ENCODE measurements at places on chromosomes 16 and 17. TPM values are rescaled to one million over a fixed set of nuclear protein-coding genes. Genes with fewer than 3 reads are reported as not detected.

- peak; percentile 63 for DNase-seq
- H3K4me1 ChIP-seq, result peaks cover 33% of the 10 kb centered on the region
- peaks cover 5% of the 10 kb centered on the region for H3K27me3 ChIP-seq
- H3K4me3 ChIP-seq, result peak overlapping the region; percentile 83
These were observed 994 bp downstream of the PITPNA start for GRCh38 chr17:1561420-1562175.

DNA sequence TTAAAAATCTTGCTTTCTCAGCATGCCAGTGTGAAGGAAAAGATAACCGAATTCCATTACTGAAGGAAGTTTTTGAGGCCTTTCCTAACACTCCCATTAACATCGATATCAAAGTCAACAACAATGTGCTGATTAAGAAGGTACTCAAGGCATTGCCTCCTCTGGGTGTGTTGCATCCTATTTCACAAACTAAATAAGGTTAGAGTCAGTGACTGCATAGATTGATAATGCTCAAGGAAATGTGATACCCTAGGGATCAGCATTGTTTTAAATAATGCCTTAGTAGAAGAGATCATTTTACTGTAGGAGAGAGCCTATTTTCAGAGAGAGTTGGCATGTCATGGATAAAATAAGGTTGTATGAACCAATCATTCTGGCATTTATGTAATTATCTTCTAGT, 36.8 kb downstream of the GDPD1 start:
- DNase-seq, result no peak
- H3K27me3 ChIP-seq, result no peaks in the 10 kb centered on the region
- no peak overlapping the region for H3K27ac ChIP-seq
- no peak overlapping the region for H3K4me3 ChIP-seq
- no peaks in the 10 kb centered on the region for H3K36me3 ChIP-seq

- no peak overlapping the region for H3K27ac ChIP-seq
- DNase-seq, result no peak
- no peaks in the 10 kb centered on the region for H3K36me3 ChIP-seq
- no peaks in the 10 kb centered on the region for H3K27me3 ChIP-seq
- no peak overlapping the region for H3K4me3 ChIP-seq
These were observed 600.5 kb upstream of the RBFOX1 start for GRCh38 chr16:6732166-6732565.

DNA sequence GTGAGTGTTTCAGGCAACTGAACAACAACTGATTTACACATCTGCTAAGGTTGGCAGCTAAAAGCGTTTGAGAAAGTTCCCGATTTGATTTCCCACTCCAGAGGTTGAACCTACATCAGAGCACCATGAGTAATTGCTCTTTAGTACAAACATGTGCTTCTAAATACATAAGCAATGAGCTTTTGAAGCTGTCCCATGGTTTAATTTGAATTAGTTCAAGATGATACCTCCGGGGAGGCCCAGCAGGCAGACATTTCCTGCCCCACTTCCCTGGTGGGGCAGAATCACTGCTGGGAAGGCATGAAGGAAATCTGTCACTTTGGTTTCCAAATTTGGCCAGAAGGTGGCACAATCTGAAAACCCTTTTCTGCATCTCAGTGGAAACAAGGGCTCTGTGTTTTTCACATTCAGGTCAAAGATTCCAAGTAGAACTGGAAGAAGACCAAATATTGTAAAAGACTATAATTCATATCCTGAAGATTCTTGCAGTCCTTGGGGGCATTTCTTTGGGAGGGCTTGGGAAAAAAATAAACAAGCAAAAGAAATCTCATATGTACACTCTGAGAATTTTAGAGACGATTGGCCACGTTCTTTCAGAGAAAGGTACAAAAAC, 176.2 kb upstream of the FAM20A start:
- peaks cover 7% of the 10 kb centered on the region for H3K27me3 ChIP-seq
- H3K4me1 ChIP-seq, result peaks cover 6% of the 10 kb centered on the region
- no peaks in the 10 kb centered on the region for H3K36me3 ChIP-seq
- no peak overlapping the region for H3K27ac ChIP-seq
- peak; percentile 15 for DNase-seq

DNA sequence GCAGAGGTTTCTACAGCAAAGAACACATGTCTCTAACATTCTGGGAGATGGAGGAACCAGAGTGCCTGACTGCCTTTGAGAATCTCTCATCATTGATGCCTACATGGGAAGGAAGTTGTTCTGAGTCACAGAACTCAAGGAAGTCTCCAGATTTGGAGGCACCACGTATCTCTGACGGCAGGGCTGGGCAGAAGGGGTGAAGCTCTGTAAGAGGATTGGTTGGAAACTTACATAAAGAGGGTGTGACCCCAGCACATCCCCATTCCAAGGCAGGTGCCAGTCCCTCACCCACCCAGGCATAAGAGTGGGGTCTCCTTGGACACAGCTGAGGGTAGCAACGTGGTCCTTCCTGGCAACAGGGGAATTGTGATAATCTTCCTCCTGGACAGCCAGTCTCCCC, 17.4 kb downstream of the TNFRSF13B start:
- no peak for DNase-seq
- H3K27ac ChIP-seq, result no peak overlapping the region
- no peaks in the 10 kb centered on the region for H3K4me1 ChIP-seq

DNA sequence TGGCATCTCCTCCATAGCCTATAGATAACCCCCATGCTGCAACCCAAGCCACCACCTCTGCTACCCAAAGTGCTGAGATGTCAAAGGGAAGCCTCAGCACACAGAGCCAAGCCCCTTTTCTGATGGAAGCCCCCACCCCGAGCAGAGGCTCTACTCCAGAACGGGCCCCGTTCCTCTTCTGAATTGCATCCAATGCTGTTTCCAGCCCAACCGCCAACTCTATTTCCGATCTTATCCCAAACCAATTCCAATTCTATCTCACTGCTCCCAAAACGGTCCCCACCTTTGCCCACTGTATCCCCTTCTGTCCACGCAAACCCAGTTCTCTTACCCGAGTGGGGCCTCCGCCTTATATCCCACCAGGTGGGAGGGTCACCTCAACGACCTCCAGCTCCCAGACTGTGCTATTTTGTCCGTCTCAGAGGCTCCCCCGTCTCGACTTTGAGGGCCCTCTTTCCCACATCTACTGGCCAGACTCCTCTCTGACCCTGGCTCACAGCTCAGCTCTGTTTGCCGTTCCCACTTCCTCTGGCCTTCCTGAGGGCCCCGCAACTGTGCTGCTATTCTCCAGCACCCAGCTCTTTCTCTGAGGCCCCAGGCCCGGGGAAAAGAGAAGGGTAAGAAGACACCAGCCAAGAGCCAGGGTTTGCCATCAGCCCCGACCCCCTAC, 487 bp downstream of the SRL start:
- peaks cover 5% of the 10 kb centered on the region for H3K4me1 ChIP-seq
- no peak for DNase-seq
- peaks cover 10% of the 10 kb centered on the region for H3K27me3 ChIP-seq
- no peak overlapping the region for H3K4me3 ChIP-seq
- no peak overlapping the region for H3K27ac ChIP-seq
- no peaks in the 10 kb centered on the region for H3K36me3 ChIP-seq

GRCh38 chr17:55327225-55328088, 62.7 kb downstream of the HLF start:
- H3K4me3 ChIP-seq, result no peak overlapping the region
- peaks cover 30% of the 10 kb centered on the region for H3K27me3 ChIP-seq
- H3K4me1 ChIP-seq, result peaks cover 4% of the 10 kb centered on the region
- no peak overlapping the region for H3K27ac ChIP-seq
- H3K36me3 ChIP-seq, result peaks cover 5% of the 10 kb centered on the region

DNA sequence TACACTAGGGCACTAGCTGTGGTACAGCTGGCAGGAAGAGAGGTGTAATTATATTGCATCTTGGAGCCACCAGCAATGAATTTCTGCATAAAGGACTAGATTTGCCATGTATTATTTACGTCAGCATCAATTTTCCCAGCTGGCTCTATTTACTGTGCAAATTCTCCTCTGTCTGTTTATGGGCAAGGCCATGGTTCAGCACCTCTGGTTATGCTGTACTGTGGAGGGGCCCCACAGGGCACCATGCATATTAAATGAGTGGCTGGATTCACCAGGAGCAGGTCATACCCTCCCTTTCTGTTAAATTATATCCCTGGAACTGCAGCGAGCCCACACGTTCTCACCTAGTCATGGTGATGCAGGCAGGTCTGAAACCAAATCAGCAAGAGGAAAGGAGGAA, 19.8 kb downstream of the RAD51D start:
- H3K4me1 ChIP-seq, result peaks cover 3% of the 10 kb centered on the region
- no peak overlapping the region for H3K4me3 ChIP-seq
- no peak overlapping the region for H3K27ac ChIP-seq
- DNase-seq, result no peak
- H3K36me3 ChIP-seq, result peaks cover 4% of the 10 kb centered on the region

- H3K36me3 ChIP-seq, result peaks cover 10% of the 10 kb centered on the region
- H3K27me3 ChIP-seq, result no peaks in the 10 kb centered on the region
These were observed 49.9 kb upstream of the CDR2 start for GRCh38 chr16:22424161-22424937.

DNA sequence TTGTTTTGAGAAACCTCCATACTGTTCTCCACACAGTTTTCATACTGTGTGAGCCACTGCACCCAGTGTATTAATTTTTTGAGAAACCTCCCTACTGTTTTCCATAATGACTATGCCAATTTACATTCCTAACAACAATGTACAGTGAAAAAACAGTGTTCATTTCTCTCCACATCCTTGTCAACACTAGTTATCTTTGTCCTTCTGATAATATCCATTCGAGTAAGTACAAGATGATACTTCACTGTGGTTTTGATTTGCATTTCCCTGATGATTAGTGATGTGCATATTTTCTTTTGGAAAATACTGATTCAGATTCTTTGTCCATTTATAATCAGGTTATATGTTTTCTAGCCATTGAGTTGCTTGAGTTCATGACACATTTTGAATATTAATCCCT, 462.0 kb downstream of the CDH11 start:
- no peak overlapping the region for H3K4me3 ChIP-seq
- no peak overlapping the region for H3K27ac ChIP-seq
- H3K4me1 ChIP-seq, result no peaks in the 10 kb centered on the region
- H3K36me3 ChIP-seq, result no peaks in the 10 kb centered on the region
- H3K27me3 ChIP-seq, result no peaks in the 10 kb centered on the region

GRCh38 chr17:549177-550040, 165.2 kb downstream of the VPS53 start:
- H3K4me3 ChIP-seq, result no peak overlapping the region
- DNase-seq, result no peak
- H3K4me1 ChIP-seq, result peaks cover 20% of the 10 kb centered on the region
- no peak overlapping the region for H3K27ac ChIP-seq

DNA sequence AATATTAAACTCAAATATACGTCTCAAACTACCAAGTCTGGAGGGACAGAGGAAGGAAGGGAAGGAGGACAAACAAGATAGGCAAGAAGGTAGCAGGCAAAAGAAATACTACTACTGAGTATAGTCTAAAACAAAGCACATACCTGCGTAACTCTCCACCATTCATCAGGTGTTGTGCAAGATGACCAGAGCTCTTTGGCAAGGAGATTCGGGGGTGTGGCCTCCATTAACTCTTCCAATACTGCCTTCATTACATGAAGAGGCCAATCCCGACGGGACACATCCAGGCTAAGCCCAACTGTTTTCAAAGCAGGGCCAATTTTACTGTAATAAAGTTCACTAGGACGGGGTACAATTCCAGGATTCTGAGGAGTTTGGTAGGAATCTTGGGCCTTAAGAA, 38.2 kb upstream of the ARL6IP1 start:
- H3K27ac ChIP-seq, result no peak overlapping the region
- peaks cover 21% of the 10 kb centered on the region for H3K4me1 ChIP-seq
- no peak overlapping the region for H3K4me3 ChIP-seq
- no peak for DNase-seq

- no peaks in the 10 kb centered on the region for H3K36me3 ChIP-seq
- no peak overlapping the region for H3K27ac ChIP-seq
- peaks cover 11% of the 10 kb centered on the region for H3K27me3 ChIP-seq
- DNase-seq, result no peak
- no peak overlapping the region for H3K4me3 ChIP-seq
These were observed 26.7 kb downstream of the SMIM36 start for GRCh38 chr17:55484575-55484974.

- peak overlapping the region; percentile 1 for H3K27ac ChIP-seq
- H3K4me3 ChIP-seq, result no peak overlapping the region
- peaks cover 51% of the 10 kb centered on the region for H3K36me3 ChIP-seq
- DNase-seq, result no peak
- peaks cover 69% of the 10 kb centered on the region for H3K4me1 ChIP-seq
- H3K27me3 ChIP-seq, result no peaks in the 10 kb centered on the region
These were observed 21.5 kb downstream of the PHF12 start for GRCh38 chr17:28929787-28930186.

GRCh38 chr16:66509576-66509975, 40.3 kb downstream of the TK2 start:
- H3K4me3 ChIP-seq, result no peak overlapping the region
- no peak overlapping the region for H3K27ac ChIP-seq
- no peak for DNase-seq
- H3K4me1 ChIP-seq, result peaks cover 4% of the 10 kb centered on the region
- no peaks in the 10 kb centered on the region for H3K27me3 ChIP-seq

- H3K4me3 ChIP-seq, result no peak overlapping the region
- H3K27ac ChIP-seq, result no peak overlapping the region
- no peaks in the 10 kb centered on the region for H3K36me3 ChIP-seq
- DNase-seq, result no peak
- H3K4me1 ChIP-seq, result no peaks in the 10 kb centered on the region
These were observed 18.0 kb upstream of the NDRG4 start for GRCh38 chr16:58481931-58482330.

DNA sequence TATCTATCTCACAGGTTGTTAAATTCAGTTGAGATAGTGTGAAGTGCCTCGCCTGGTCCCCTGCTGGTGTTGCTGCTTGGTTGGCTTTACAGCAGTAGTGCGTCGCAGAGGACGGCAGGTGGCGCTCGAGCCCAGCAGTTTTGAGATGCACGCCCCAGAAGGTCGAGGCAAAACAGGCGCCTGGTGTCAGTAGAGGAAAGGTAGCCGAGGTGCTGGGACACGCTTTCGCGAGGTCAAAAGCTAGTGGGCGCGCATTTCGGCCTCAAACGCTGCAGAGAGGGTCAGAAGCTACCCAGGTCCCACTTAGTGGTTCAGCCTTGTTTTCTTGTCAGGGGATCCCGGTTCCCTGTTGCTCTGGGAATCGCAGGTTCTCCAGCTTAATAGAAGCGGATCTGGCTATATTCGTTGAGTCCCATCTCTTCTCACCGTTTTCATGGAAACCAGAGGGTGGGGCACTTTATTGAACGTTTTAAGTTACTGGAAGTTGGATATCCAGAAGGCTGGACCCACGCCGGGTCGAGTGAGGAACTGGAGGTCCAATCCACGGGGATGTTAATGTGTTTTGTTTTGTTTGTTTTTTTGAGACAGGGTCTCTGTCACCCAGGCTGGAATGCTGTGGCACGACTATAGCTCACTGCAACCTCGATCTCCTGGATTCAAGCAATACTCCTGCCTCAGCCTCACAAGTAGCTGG, 10.3 kb upstream of the ZFP90 start:
- peak; percentile 90 for DNase-seq
- peak overlapping the region; percentile 94 for H3K4me3 ChIP-seq
- H3K4me1 ChIP-seq, result peaks cover 26% of the 10 kb centered on the region
- no peaks in the 10 kb centered on the region for H3K27me3 ChIP-seq
- no peak overlapping the region for H3K27ac ChIP-seq

- peaks cover 9% of the 10 kb centered on the region for H3K4me1 ChIP-seq
- no peaks in the 10 kb centered on the region for H3K27me3 ChIP-seq
- H3K4me3 ChIP-seq, result no peak overlapping the region
- peak; percentile 22 for DNase-seq
- H3K36me3 ChIP-seq, result no peaks in the 10 kb centered on the region
These were observed 96.2 kb downstream of the PGS1 start for GRCh38 chr17:78474614-78475146.

The MPDU1 gene
- total RNA-seq, result 51.9 TPM

The PIK3R5 gene
- total RNA-seq, result 45.4 TPM

The CRYM gene
- not detected for total RNA-seq

The SPG7 gene
- 67.4 TPM for total RNA-seq

The PTX4 gene
- not detected for total RNA-seq

The COX6A2 gene
- not detected for total RNA-seq

The TP53TG3C gene
- not detected for total RNA-seq
